Activated CD8-positive, alpha-beta memory T cell treated with anti-CD3 and anti-CD28 coated beads for 1 hour (primary cell): ENCODE measurements at places on chromosomes 6 and 20.

DNA sequence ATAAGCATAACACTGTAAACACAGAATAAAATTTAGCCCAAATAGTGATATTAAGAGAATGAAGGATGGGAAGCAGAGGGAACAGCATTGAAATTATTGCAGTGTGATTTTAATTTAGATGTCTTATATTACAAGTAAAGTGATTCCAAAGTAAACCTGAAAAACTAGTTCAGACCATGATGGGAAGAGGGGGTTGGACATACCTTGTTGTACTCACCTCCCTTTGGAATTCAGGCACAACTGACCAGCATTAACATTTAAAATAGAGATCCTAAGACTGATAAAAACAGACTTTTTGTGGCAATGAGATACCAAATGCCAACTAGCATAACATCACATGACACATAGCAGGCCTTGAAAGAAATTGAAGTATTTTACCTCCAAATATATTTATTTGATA is 262.6 kb upstream of the PRND start:
- DNase-seq = no peak

DNA sequence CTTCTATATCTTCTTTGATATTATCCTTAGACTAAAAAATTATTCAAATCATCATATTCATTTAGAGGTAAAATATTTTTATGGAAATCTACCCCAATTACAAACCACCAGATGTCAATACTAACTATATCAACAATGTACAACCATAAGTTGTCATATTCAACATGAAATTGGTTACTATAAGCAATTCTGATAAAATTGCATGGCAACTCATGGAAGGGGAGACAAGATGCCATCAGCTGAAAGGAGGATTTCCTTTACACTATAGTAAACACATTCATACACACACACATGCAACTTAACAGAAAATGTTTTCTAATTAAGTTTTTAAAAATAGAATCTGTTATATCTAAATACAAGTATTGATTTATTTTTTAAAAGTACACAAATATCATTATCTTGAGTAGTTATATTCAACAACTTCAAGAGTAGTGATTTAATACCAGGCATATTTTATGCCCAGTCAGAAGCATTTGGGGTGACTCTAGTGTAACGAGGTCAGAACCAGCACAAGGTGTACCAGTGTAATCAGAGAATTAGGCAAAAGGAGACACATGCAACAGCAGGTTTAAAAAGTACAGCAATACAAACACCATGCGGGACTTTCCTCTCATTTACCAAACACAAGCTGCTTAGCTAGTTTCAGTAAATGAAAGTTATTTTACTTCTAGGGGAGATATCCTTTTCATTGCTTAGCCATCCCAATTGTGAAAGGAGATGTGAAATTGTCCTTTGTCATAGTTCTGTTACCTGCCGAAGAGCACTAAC is 1.0 kb downstream of the FILIP1 start:
- DNase-seq = no peak

- no peak for DNase-seq
Observed at GRCh38 chr20:49699200-49699992, 14.3 kb downstream of the B4GALT5 start.

DNA sequence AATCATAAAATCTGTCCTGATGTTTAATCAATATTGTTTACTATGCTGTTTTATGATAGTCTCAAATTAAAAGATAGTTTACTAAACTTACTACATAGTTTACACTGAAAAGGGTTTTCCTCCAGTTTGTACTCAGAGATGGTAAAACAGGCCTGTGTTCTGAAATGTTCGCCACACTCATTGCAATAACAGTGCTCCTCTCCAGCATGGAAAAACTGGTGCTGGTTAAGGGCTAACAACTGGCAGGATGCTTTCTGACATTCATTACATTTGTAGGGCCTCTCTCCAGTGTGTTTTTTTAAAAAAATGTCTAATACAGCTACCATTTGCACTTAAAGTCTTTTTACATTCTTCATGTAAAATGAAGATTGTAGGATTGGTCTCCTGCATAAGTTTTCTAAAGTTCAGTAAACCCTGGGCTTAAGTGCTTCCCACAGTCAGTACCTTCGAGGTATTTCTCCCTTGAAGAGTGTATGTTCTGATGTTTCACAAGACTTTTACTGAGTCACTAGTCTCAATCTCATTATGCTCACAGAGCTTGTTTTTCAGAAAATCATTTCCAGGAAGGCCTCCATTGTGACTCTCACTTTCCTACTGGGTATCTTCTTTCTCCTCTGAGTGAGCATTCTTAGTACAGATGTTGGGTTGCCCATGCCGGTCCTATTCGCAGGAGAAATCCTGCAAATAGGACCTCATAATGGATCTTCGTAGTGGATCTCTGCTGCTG is 8.7 kb upstream of the ZSCAN12 start:
- DNase-seq = no peak

DNA sequence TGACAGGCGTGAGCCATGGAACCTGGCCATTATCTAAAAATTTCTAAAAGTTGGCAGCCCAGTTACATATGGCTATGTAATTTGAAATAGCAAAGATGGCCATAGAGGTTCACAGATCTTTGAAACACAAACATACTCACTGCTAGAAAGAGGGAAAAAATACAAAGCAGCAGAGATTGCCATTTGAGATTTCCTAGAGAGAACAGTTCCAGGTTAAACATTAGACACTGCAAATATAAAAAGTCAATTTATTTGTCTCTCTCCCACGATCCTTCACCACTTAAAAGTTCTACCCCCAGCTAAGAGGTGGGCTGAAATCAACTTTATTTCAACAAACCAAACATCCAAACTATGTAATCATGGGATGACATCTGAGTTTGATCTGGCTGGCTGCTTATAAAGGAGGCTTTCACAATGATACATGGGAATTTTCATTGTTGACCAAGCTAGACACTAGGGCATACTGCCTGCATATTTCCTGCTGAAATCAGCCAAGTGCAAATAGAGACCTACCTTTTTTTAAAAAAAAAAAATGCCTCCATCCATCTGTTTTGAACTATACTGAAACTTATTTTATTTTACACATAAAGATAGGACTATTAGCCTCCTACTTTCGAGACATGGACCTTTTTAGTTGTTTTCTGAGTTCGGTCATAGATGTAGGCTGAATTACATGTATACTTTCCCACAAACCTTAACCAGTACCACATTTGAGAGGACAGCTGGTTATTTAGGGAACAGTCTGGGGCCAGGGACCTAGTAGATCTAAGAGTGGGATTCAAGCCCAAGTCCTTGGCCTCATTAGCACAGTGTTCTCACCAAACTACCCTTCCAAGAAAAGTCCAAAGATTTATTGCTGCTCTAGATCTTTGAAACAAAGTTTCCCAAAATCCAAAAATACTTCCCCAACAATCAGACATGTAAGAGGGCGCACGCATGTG is 16.6 kb downstream of the DCDC2 start:
- DNase-seq = no peak

GRCh38 chr20:43752561-43753301 is 25.9 kb upstream of the GTSF1L start:
- no peak for DNase-seq

- DNase-seq = no peak
Observed at GRCh38 chr6:1377526-1377925, 11.8 kb upstream of the FOXF2 start.

DNA sequence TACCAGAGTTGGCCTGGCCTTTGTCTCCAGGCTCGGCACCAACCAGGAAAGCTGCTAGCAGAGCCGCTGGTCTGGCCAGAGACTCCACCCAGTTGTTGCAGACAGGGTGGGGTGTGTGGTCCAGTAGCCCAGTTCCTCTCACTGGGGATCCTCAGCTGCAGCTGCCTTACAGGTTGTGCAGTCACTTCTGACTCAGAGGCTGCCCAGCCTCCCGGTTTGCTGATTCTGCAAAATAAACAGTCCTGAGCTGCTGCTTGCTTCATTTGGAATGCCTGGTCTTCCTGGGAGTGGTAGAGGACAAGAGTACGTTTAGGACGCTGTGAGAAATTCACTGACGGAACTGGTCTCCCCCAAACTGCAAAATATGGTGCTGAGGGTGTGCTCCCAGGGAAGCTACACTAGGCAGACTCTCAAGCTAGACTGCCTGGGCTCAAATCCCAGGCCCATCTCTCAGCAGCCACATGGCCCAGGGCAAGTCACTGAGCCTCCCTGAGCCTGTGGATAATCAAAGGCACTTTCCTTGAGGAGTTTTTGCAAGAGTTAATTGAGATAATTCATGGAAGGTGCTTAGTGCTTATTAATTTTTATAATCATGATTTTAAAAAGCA is 246.1 kb downstream of the TFAP2C start:
- no peak for DNase-seq

- no peak for DNase-seq
Observed at GRCh38 chr6:148757944-148758480, 11.2 kb downstream of the UST start.

GRCh38 chr6:142551274-142551811 is 249.5 kb downstream of the ADGRG6 start:
- peak; percentile 36 for DNase-seq

- no peak for DNase-seq
Observed at GRCh38 chr6:5832668-5833067, 174.1 kb downstream of the NRN1 start.

DNA sequence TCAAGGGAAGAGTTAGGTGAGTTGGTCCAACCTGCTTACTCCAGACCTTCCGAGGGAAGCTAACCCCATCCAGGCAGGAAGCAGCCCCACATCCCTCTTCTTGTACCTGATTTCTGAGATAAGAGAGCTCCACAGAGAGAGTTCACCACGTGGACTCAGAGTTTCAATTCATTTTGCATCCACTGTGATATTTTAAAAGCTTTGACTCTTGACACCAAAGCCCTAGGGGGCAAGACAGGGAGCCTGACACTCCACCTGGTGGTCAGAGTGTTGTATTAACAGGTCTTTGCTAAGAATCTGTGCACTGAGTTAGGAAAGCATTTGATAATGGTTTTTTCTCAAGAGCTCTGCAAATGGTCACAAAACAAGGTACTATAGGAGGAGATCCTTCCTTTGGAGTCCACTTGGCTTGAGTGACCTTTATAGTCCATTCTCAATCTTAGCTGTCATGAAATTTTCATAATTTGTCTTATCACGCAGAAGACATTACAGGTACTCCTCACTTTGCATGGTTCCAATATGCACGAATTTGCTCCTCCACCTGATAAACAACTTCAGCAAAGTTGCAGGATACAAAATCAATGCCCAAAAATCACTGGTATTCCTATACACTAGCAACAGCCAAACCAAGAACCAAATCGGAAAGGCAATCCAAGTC is 56.2 kb upstream of the RIPOR2 start:
- peak; percentile 57 for DNase-seq

DNA sequence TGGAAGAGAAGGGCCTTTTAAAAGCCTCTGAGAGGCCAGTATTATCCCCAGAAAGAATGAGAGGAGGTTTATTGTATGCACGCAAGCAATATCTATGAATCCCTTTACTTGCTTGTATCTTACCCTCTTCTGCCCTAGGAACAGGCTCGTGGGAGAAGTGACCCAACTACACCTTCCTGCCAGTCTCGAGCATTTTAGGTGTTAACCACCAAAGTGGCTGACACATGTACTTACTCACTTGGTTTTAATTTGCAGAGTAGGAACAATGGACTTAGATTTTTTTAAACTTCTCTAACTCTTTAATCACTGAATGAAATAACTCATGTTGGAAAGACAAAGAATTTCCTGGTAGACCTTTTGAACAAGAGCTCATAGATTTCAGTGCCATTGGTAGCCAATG is 296.9 kb downstream of the PLCB1 start:
- no peak for DNase-seq

DNA sequence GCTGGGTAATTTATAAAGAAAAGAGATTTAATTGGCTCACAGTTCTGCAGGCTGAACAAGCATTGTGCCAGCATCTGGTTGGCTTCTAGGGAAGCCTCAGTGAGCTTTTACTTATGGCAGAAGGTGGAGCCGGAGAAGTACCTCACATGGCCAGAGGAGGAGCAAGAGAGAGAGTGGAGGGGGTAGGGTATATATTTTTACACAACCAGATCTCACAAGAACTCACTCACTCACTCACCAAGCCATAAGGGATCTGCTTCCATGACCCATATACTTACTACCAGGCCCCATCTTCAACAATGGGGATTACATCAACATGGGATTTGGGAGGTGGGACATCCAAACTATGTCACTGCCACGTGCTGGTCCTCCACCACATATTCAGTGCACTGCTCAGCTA is 152.6 kb upstream of the PRND start:
- no peak for DNase-seq

- DNase-seq = no peak
Observed at GRCh38 chr6:143457563-143458359, 7.2 kb downstream of the PEX3 start.

DNA sequence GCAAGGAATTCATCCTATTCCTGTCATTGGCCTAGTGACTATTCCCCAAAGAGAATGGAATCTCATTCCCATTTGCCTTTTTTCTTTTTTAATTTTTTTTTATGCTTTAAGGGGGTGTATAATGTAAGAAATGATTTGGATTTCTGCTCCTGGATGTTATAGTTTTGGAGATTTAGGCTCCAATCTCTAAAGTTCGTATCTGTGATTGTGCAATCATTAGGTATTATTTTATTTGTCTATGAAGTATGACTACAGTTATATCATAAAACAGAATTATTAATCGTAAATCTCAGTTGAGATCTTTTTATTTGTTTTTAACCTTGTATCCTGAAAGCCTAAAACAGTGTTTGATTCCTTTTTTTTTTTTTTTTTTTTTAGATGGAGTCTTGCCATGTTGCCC is 41.7 kb upstream of the EEF1A1 start:
- DNase-seq = no peak

DNA sequence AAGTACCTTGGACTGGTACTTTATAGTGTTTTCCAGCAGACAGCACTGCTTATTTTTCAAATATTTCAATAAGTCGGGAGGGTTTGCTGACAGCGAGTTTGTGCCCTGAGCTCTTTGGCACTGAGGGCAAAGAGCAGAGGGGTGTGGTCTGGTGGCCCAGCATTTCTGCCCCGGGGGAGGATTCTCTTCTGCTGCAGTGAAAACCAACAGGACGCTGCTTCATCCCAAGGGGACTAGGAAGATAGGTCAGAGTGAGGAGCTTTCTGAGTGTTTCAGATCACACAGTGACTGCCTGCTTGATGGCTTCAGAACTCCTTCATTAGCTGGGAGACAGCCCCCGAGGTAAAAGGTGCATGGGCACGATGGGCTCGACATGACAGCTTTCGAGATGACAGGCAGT is 8.6 kb downstream of the ULBP2 start:
- no peak for DNase-seq

DNA sequence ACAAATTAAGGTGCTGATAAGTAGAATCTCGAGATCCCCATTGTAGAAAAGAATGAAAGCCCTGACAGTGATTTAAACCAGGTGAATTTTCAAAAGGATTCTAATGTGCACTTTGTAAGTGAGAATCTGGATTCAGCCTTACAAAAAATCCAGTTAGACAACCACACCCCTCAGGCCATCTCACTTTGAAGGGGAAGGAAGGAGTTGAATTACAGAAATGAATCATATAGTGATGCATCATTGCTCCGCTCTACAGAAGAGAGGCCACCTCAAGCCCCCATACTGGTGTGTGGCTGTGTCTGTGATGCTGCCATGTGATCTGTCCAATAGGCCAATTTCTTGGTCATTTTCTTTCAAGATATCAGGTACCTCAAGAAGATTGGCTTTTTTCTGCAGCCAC is 85.5 kb upstream of the NT5E start:
- no peak for DNase-seq

GRCh38 chr6:72857791-72858585 is 236.1 kb downstream of the KCNQ5 start:
- DNase-seq = no peak
